ENCODE measurements at places on chromosomes 12 and 14. TPM values are rescaled to one million over a fixed set of nuclear protein-coding genes. Genes with fewer than 3 reads are reported as not detected.

FOXG1 gene
- 0.20 TPM for total RNA-seq

GPN3 gene
- 17.8 TPM for total RNA-seq

SERPINA9 gene
- not detected for total RNA-seq

DRAM1 gene
- 10.0 TPM for total RNA-seq

OR6C2 gene
- total RNA-seq = not detected

GALNT6 gene
- total RNA-seq = 1.8 TPM

CIT gene
- total RNA-seq = 56.9 TPM

KLRD1 gene
- under 0.01 TPM for total RNA-seq

LBHD2 gene
- total RNA-seq = not detected

PLD4 gene
- under 0.01 TPM for total RNA-seq
